Karpas-422 (cell line): ENCODE measurements at places on chromosomes 7 and 10.

DNA sequence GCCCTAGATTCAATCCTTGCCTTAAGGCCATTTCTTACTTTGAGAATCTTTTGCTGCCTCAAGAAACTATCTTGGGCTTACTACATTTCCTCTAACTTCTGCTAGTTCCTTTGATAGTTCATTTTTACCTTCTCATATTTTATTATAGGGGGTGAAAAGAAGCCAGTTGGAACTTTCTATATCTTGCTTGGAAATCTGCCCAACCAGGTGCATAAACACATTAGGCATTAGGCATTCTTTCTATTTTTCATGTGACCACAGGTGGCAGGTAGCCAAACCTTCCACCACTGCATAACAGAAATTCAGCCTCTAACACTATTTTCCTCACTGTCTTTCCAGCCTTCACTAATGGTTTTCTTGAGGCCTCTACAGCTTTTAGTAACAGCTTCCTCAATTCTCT is 300.0 kb upstream of the SP8 start:
- no peak for DNase-seq

DNA sequence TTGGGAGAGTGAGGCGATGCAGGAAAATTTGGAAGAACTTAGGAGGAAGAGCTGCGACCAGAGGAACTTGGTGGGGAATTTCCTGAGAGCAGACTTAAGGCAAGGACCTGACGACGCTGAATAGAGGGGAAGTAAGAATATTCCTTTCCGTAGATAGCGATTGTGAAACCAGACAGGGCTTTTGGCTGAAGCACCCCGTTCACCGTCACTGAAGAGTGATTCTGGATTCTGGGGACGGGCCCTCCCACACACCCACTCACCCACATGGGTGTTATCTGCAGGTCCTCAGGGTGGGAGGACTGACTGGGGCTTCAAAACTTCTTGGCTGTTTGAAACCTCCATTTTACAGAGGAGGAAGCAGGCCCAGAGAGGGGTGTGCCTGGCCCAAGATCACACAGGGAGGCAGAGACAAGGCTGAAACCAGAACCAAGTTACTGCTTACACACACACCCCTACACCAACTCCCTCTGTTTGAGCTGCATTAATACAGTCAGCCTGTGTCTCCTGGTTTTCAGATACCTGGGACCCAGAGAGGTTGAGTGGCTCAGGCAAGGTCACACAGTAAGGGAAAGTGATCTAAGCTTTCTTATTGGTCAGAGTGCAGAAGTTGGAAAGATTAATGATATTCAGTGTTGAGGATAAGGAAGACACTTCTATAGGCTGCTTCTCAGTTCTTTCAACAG is 37.2 kb upstream of the CDH23 start:
- DNase-seq: no peak

- DNase-seq: no peak
These were observed 1.4 kb downstream of the SOSTDC1 start for GRCh38 chr7:16463949-16464715.

GRCh38 chr7:154474903-154475520 is 422.8 kb downstream of the DPP6 start:
- DNase-seq: no peak

GRCh38 chr7:98621573-98622482 is 4.7 kb downstream of the NPTX2 start:
- no peak for DNase-seq

DNA sequence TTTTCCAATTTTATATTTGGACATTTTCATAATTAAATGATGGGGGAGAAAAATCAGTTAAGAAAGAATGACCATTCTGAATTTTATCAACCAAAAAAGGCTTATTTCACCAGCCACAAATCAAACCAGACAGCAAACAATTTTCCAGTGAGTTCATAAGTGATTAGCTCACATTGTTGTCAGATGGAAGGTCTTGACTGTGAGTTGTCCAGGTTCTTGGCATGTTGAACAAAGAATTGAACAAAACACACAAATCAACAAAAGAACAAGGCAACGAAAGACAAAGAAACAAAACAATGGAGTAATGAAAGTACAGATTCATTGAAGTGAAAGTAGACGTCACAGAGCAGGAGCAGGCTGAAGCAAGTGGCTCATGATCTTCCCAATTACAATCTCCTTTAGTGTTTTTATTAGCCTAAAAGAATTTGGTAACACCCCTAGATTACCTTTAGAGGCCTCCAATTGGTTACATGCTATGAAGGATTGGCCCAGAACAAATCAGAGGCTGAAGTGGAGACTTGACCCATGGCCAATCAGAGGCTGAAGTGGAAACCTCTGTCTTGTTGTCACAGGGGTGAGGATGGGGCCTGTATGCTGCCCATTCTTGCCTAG is 248.7 kb downstream of the NEBL start:
- no peak for DNase-seq

GRCh38 chr10:20890491-20891337 is 6.4 kb downstream of the NEBL start:
- DNase-seq: no peak

- DNase-seq: peak; percentile 49
These were observed 127.2 kb downstream of the PPP1R17 start for GRCh38 chr7:31814187-31814586.

- no peak for DNase-seq
These were observed 30.3 kb downstream of the CCNJ start for GRCh38 chr10:96073722-96074121.

DNA sequence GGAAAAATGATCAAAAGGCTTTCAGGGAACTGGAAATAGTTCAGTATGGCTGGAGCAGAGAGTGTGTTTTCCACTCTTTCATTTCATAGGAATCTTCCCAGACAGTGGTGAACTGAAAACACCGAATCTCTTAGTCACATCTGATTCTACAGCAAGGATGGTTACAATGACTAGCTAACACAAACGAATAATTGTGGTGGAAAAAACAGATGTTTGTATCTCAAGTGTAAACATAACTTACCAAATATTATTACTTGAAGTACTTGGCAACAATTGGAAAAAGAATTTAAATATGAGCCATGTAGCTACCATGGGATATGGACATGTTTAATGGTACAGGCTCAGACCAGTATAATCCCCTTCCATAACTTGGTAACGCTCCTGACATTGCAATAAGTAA is 21.1 kb upstream of the BPGM start:
- no peak for DNase-seq

DNA sequence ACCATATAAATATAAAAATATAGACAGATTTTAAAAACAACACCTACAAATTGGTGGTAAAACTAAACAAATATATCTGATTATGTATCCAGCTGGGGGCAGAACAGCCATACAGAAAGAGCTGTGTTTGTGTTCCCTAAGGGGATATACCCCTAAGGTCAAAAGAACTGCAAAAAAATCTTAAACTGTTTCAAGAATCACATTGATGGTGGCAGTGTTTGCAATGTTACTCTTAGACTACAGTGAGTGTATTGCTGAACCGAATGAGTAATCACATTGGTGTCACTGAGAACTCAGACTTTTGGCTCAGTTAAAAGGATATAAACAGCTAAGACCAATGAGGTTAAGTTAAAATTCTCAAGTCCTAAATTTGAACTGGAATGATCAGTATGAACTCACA is 27.1 kb upstream of the PTPRN2 start:
- peak; percentile 50 for DNase-seq

DNA sequence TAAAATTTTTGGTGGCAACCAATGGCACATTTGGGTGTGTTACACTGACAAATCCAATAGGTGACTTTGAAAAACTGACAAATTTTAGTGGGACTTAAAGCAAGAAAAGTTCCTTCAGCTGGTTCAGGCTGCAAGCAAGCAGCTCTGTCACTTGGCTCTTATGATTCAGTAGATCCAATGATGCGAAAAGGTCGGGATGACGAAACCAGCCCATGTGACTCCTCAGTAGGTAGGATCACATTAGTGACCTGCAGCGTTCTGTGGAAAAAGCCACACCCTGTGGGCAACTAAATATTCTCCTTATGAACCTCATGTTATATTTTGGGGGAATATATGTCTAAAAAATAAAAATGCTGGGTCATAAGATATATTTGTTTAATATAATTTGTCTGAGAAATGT is 13.3 kb upstream of the TSGA13 start:
- no peak for DNase-seq

DNA sequence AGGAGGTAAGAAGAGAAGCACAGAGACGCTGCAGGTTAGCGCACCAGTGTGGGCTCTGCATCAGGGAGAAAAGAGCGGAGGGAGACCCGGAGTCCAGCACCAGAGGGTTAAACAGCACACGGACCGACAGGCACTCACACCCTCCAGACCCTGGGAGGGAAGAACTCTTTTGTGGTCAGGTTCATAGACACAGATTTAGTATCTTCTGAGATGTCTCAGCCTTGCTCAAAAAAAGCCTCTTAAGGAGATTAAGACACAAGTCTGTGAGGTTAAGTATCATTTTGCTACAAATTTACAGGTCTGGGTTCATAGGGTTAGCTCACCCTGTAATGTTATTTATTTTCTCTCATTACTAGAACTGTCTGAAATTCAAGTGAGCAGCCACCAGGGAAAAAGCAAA is 16.8 kb upstream of the NDST2 start:
- DNase-seq: no peak

GRCh38 chr7:20409961-20410360 is 79.3 kb downstream of the ITGB8 start:
- no peak for DNase-seq

- DNase-seq: no peak
These were observed 20.1 kb downstream of the IFIT3 start for GRCh38 chr10:89347701-89348457.

DNA sequence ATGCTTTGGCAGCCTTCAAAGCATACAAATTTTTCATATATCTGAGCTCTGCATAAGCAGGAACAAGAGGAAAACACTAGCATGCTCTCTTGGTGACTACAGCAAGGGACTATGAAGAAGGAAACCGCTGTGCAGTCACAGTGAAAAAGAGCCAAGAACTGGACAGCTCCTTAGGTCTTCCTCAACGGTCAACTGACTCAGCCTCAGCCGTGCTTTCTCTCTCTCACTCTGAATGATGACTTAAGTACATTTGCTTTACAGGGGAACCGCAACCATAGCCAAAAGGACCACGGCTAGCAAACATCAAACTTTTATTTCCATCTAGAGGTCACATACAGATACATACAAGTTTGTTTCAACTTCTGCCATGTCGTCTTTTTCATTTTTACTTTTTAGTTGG is 69.9 kb downstream of the HYCC1 start:
- no peak for DNase-seq

DNA sequence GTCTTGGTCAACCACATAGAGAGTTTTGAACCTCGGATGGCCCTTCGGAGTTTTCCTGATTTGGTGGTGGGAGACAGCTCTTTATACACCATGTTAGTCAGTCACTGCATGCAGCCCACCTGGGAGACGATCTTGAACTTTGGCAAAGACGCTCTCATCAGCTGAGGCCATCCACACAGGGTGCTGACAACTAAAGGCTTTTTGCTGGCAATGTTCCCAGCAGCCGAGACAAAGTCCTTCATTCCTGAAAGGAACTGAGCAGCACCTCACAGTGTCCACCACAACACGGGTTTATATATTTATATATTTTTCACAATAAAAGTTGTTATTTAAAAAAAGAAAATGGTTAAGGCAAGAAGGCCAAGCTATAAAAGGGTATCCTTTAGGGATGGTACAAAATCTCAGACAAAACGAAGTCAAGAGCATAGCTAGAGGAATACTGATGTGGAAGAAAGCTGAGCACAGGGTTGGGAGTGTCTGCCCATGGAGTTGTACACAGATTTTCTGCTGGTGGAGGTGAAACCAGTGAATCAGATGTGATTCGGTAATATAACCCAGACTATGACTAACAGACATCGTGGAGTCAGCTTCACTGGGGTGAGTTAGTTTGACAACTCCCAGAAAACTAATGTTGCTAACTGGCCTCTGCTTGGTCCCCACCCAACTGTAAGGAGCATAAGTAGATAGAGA is 27.4 kb upstream of the CAPZA2 start:
- no peak for DNase-seq

- no peak for DNase-seq
These were observed 5.1 kb upstream of the NAMPT start for GRCh38 chr7:106289848-106290247.

- DNase-seq: no peak
These were observed 49.0 kb downstream of the RBAK start for GRCh38 chr7:5094641-5095040.

- DNase-seq: no peak
These were observed 11.6 kb upstream of the CLIP2 start for GRCh38 chr7:74277636-74278035.

DNA sequence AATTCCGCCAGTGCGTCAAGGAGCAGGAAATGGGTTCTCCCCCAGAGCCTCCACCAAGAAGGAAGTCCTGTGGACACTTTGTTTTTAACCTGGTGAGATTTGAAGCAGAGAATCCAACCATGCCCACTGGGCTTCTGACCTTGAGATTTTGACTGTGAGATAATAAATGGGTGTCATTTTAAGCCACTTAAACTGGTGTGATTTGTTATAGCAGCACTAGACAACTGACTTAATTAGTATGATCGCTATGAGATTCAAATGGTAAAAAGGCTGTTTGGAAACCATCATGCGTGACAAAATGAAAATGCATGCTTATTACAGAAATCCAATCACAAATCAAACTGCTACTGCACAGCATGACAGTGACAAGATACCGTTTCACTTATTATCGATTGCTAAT is 98.0 kb downstream of the ADAM12 start:
- no peak for DNase-seq

DNA sequence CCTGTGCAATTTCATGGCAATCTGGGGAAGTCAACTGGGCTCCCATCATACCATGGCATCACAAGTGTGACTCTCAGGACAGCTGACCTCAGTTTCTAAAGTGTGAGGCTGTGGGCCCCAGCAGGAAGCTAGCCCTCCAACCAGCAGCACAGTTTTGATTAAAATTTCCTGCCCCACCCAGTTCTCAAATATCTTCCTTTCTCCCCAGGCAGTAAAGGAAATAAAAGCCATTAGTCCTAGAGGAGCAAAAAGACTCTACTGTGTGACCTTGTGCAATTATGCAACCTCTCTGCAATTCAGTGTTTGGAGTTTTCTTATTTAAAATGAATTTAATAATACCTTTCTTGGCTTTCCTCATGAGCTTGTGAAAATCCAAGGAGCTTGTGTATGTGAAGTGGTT is 143.1 kb upstream of the CDCA7L start:
- DNase-seq: no peak

DNA sequence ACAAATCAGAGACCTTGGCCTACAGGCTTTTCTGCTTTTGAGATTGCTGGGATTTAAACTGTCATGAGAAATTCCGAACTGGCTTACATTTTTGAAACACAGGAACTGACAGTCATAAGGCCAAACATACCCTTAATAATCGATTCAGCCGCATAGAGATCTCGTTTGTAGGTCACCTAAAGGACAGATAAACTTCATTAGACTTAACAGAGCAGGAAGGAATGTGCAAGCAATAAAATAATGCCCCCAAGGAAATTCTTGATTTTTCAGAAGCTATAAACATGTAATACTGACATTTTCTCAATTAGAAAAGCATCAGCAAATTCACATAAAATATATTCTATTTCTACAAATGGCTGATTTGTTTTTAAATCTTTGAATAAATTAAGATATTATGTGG is 120.0 kb downstream of the CRPPA start:
- no peak for DNase-seq

DNA sequence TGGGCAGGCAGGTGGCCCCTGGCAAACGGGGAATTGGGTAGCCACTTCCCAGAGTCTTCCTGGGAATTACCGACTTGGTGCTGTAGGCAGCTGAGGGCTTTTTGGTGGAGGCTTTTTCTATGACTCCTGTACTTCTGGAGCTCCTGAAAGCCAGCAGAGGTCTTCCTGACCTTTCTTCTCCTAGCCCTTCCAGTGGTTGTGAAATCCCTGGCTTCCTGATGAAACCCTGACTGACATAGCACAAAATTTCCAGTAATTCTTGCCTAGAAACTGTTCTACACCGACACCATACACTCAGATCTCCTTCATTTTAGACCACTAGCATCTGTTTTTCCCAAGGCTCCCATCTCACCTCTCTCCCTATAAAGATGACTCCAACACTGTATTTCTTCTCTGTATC is 120.2 kb downstream of the STRA8 start:
- no peak for DNase-seq
